Diencephalon (tissue), 1 donor: ENCODE measurements at places on chromosomes 5 and 9. TPM values are rescaled to one million over a fixed set of nuclear protein-coding genes. Genes with fewer than 3 reads are reported as not detected.

The PAEP gene
- not detected for total RNA-seq

The MARCOL gene
- total RNA-seq, result not detected

The ARL14EPL gene
- not detected for total RNA-seq

The SPATA31A3 gene
- not detected for total RNA-seq

The NDUFS6 gene
- 21.0 TPM for total RNA-seq

The SPINK7 gene
- total RNA-seq, result not detected

The UBE2QL1 gene
- total RNA-seq, result 22.8 TPM

The ASTN2 gene
- total RNA-seq, result 32.8 TPM
